Panc1 (cell line): ENCODE measurements at places on chromosomes 5 and 9. TPM values are rescaled to one million over a fixed set of nuclear protein-coding genes. Genes with fewer than 3 reads are reported as not detected.

Gene NTNG2
- 5.1 TPM for total RNA-seq

Gene REEP2
- total RNA-seq: 6.5 TPM

DNA sequence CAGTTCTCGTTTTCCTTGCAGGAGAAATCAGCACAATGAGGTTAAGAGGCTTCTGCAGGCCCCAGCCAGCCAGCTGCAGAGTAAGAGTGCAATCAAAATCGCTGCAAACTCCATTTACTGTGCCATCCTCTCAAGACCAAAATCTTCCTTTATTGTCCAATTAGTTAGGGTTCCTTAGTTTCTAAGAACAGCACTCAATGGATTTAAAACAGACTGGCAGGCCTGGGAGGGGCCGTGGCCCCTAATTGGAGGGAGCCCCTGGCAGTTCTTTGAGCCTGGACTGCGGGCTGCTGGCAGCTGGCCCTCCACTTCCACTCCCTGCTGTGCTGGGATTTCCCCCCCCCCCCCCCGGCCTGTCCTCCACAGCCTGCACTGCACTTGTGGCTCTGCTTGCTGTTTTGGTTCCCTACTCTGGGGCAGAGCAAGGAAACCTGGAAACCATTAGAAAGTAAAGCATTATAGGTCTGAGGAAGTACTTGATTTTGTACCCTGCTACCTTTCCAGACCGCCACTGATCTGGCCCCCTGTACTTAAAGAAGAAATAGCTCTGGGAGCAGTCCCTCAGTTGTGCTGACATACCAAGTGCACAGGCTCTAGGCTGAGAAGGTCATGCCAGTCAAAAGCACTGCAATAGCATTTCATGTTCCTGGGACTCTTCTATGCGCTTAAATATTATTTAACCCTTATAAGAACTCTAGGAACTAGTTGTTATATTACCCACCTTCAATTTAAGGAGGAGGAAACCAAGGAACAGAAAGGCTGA, 129.0 kb downstream of the APBA1 start:
- no peak for DNase-seq
- H3K36me3 ChIP-seq: no peaks in the 10 kb centered on the region
- H3K27ac ChIP-seq: no peak overlapping the region
- H3K4me3 ChIP-seq: no peak overlapping the region
- no peaks in the 10 kb centered on the region for H3K4me1 ChIP-seq
- H3K27me3 ChIP-seq: no peaks in the 10 kb centered on the region

Gene FOXD4L3
- not detected for total RNA-seq

GRCh38 chr9:89455356-89455824, 42.5 kb downstream of the SEMA4D start:
- no peak overlapping the region for H3K27ac ChIP-seq
- no peaks in the 10 kb centered on the region for H3K4me1 ChIP-seq
- no peak for DNase-seq
- H3K27me3 ChIP-seq: no peaks in the 10 kb centered on the region
- no peaks in the 10 kb centered on the region for H3K36me3 ChIP-seq

DNA sequence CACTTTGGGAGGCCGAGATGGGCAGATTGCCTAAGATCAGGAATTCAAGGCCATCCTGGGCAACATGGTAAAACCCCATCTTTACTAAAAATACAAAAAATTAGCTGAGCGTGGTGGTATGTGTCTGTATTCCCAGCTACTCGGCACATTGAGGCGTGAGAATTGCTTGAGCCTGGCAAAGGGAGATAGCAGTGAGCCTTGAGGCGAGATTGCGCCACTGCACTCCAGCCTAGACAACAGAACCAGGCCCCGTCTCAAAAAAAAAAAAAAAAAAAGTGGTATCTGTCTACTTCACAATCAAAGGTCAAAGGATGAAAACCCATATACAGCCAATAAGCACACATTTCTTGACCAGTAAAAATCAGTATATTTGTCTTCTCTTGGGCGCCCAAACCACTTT, 728.5 kb upstream of the ADAMTS16 start:
- H3K27ac ChIP-seq: no peak overlapping the region
- DNase-seq: no peak
- no peak overlapping the region for H3K4me3 ChIP-seq
- no peaks in the 10 kb centered on the region for H3K4me1 ChIP-seq
